ENCODE measurements at places on chromosomes 11 and 22.

GRCh38 chr11:103109818-103110388 lies 677 bp downstream of the DYNC2H1 start:
- no peak for DNase-seq

GRCh38 chr11:35016916-35017315 lies 100.5 kb downstream of the PDHX start:
- no peak for DNase-seq

DNA sequence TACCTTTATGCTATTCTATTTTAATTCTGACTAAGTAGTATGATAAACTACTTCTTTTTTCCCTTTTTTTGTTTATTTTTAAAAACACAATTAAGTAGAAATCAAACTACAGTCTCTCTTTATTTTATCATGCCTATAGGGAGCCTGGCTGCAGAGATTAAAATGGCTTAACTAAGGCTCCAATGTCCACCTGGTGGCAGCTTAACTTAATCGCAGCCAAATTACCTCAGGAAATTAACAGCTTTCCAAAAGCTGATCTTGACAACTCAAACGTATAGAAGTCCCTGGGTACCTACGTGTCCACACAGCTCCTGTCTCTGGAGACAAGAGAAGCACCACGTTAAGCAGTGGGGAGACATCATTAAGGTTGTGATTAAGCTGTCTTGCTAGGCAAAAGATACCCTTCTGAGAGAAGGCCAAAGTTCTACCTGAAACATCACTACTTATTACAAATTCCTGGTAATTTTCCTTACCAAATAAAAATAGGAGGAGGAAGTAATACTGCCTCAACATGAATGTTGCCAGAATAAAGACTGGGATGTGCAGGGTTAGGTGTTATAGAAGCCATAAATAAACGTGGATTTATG lies 63.2 kb upstream of the SNX19 start:
- DNase-seq = no peak

DNA sequence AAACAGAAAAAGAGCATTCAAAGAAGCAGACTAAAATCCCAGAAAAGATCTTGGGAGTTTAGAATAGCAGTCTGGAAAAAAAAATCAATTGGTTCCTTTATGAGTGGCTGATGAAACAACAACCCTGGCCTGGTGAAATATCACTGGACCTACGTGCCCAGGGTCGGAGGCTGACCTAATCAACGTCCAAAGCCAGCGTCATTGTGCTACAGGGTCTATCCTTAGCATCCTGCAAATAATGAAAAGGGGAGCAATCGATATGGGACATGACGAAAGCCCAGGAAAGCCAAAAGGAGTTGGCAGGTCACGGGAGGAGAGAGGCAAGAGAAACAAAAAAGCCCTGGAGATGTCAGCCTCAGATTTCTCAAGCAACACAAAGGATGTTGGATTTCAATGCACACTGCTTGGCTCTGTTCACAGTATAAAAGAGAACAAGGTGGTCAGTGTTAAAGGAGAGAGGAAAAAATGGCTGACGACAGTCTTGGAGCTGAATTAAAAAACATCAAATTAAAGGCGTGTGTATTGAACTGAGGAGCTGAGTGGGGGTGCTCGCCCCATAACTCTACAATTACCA lies 148.8 kb downstream of the BLID start:
- no peak for DNase-seq

GRCh38 chr11:10317776-10318526 lies 13.1 kb downstream of the ADM start:
- no peak for DNase-seq
